ACHN (cell line): ENCODE measurements at places on chromosomes 6 and 20.

GRCh38 chr20:40710603-40711002 is 21.6 kb upstream of the MAFB start:
- DNase-seq: no peak

GRCh38 chr6:14313248-14313647 is 195.7 kb downstream of the CD83 start:
- no peak for DNase-seq

DNA sequence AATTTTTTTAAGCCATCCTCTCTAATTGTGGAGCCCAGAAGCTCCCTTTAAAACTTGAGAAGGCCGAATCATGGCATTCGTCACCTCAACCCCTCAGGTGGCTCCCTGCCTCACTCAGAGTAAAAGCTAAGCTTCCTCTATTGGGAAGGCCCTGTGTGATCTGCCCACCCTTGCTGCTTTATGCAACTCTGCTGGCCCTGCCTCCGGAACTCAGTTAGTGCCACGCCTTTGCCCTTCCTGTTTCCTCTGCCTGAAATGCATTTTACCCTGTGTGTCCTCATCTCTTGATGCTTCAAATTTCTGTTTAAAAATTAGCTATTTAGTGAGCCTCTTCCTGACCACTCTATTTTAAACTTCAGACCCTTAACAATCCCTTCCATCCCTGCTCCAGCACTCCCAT is 5.7 kb downstream of the PACRG start:
- DNase-seq: no peak

GRCh38 chr20:60292001-60292520 is 333.8 kb downstream of the CDH26 start:
- no peak for DNase-seq

- DNase-seq: no peak
These were observed 41.1 kb downstream of the ZBTB46 start for GRCh38 chr20:63789836-63790571.

GRCh38 chr6:16252686-16253299 is 14.4 kb downstream of the GMPR start:
- no peak for DNase-seq

- no peak for DNase-seq
These were observed 32.7 kb downstream of the CD109 start for GRCh38 chr6:73728548-73729205.

DNA sequence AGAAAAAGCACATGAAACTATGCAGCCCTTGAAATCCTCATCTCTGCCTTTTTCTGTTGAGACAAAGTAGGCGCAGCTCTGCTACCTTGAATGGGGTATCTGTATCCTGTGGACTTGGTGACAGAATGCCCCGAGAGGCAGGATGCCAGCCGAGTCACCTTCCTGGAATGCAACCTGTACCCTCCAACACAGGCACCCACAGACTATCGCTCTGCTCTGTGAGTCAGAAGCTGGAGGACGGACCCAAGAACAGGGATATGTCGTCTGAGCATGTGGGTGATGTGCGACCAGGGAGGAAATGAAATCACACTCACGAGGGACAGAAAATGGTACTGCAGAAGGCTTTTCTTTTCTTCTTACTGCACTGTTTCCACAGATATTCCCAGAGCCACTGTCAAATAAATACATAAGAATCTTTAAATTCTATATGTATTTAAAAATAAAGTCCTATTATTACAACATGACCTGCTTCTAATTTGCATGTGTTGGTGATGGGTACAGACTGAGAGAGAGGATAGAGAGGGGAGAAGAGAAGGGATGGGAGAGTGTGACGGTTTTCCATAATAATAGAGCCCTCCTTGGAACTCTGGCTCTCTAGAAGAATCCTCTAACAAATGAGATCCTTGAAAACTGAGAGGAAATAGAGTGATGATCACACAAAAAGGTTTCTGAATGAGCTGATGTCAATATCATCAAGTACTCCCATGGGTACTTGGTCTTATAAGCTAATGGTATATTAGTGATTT is 308.1 kb downstream of the FOXC1 start:
- DNase-seq: peak; percentile 88

DNA sequence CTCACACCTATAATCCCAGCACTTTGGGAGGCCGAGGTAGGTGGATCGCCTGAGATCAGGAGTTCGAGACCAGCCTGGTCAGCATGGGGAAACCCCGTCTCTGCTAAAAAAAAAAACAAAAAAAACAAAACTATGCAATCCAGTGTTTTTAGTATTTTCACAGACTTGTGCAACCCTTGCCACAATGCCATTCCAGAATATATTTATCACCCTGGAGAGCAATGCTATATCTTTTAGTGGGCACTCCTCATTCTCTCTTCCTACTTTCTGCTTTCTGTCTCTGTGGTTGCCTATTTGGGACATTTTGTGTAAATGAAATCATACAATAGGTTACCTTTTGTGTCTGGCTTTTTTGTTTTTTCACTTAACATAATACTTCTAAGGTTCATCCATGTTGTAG is 39.1 kb upstream of the MROH8 start:
- no peak for DNase-seq

DNA sequence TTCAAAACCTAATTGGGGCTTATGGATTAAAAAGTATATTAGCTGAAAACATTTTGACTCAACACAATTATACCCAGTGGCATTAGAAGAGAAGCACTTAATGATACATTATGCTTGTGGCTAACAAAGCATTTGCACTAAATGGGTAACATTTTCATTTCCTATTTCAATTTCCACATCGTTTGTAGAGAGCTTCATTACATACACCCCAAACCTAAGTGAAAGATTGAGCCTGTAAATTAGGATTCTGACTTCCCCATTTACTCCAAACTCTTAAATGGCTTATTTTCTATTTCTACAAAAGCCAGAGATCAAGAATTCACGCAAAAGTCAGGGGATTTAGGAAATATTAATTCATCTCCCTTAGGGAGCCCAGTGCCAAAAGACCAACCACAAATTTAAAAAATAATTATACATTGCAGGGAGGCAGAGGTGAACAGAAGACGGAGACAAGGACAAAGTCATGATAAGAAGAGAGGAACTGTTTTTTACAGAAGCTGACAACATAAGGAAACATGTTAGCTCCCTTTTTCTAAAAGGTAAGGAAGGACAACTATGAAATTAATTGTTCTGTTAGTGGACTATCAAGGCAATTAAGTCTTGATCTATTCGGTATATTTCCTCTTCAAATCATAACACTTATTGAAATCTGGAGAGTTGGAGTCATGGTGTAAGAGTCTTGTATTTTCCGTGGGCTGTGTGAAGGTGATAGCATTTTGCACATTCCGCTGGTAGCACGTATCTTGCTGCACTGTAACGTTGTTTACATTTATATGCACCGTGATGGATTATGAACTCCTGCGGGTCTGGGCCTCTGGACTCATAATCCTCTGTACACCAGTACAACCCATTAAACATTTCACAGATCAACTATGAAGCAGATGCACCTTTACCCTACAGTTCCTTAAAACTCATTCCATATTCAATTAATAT is 24.8 kb upstream of the EZR start:
- no peak for DNase-seq

DNA sequence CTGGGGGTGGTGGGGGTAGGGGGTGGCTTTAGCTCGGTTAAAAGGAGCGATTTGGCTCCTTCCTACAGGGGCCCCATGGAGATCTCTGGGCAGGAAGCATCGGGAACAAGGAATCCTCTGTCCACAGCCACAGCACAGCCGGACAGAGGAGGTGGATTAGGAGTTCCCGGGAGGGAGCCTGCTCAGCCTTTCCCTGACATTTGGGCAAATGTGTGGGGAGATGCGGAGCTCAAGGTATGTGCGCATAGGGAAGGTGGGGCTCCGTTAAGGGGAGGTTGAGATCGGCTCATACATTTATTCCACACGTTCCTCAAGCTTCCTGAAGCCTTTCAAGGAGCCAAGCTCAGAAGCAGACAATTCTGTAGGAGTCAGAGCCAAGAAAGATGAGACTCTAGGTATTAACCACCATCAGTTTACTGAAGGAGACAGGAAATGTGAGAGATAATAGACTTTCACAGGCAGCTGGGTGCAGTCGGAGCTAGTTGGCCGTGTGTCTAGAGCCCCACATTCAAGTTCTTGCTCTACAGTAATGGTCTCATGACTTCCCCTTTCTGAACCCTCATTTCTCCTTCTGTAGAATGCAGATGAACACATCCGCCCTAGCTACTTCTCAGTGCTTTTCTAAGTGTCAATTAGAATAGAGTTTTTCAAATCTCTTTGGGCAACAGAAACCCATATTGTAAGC is 40.8 kb upstream of the EPB41L1 start:
- no peak for DNase-seq

GRCh38 chr20:32411955-32412706 is 54.0 kb downstream of the ASXL1 start:
- DNase-seq: no peak

DNA sequence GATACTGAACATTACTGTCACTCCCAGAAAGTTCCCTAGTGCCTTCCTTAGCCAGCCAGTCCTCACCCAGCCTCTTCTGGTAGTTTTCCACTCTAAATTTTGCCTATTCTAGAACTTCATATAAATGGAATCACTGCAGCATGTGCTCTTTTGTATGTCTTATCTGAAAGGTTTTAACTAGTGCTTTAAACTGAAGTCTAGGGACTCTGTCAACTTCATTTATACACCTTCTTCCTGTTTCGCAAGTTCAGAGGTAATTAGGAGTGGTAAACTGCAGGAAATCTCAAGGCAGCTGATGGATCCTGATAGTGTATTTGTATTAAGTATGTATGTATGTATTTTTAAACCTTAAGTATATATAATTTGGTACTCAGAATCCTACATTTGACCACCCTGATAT is 94.3 kb downstream of the TCP11 start:
- no peak for DNase-seq

- DNase-seq: no peak
These were observed 733.7 kb upstream of the CITED2 start for GRCh38 chr6:140108167-140108566.

DNA sequence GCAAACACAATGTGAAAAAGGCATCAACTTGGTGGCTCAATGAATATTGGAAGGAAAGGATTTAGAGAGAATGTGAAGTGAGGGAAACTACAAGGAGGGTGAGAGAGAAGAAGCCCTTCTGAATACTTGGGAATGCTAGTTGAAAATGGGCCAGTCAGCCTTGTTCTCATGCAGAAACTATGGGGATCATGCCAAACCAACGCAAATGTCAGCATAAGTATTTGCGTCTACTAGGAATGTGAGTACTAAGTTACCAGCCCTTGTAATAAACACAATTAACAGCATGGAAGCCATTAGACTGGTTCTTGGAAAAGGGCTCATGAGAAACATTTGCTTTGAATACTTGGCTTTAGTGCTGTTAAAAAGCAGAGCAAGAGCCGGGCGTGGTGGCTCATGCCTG is 54.9 kb upstream of the AIG1 start:
- DNase-seq: no peak

DNA sequence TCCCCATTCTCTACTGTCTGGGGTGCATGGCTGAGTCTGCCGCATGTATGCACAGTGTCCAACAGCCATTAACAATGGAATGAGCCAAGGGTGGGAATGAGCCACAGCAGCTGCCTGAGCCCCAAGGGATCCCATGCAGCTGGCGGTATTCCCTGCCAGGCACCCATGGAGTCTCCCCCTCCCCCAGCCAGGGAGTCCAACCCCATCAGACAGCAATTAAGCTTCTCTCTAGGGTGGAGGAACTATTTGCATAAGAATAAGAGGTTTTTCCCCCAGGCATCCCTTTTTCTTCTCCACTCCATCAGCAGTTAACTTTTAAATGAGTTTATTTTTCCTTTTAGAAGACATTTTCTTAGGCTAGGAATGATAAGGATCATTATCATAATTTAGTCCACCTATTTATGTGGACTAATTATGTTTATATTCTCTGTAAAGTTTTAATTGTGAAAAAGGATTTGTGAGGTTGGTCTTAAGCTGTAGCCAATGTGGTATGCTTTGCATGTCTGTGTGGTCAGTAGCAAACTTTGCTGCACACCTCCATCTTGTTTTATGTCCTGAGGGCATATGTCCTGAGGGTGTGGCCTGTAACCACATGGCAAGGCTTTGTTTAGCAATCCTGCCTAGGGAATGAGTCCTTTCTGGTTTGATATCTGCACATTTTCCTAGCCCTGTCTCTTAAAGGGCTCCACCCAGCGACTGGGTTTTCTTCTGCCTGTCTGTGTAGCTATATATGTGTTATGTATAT is 158.9 kb upstream of the OLIG3 start:
- DNase-seq: no peak

DNA sequence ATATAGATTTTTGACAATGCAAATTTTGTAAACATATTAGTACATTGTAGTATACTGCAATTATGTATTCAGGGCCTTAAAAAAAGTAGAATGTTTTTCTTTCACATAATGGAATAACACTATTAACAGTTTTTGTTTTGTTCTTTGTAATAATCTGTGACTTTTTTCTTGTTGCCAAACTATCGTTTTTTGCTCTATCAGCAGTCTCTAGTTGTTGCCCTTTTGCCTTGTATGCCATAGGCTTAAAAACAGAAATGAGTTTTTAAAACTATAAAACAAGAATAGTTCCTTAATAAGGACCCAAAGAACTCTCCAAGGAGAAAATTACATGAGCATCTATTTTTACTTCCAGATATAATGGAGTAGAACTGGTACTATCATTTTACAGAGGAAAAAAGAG is 29.5 kb downstream of the REPS1 start:
- no peak for DNase-seq

DNA sequence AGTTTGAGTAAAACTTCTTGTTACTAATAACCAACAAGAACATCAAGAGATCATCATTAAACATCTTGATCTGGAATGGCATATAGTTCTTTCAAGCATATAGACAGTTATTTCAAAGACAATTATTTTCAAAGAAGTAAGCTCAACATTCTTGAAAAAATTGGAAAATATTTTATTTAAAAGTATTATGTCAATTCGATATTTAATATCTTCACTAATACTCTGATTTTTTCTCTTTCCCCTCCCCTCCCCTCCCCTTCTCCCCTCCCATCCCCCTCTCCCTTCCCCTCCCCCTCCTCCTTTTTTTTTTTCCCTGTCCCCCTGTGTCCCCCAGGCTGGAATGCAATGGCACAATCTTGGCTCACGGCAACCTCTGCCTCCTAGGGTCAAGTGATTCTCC is 82.8 kb downstream of the SASH1 start:
- DNase-seq: no peak

DNA sequence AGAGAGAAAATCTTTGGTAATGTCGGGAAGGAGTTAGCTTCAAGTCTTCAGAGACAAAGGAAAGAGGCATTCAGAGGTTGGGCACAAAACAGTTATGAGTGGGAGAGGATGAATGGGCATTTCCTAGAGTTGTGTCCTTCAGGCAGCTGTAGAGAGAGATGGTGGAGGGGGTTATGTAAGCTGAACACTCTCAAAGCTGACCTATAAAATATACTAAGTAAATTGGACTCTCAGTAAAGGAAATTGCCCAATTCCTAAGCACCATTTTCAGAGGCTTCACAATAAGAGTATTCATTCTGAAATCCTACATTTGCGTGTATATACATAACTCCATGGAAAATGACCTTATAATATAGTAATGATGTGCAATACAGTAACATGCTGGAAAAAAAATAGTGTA is 161.2 kb downstream of the KCNQ5 start:
- no peak for DNase-seq
